NCI-H526 treated with DMSO at 0.1 percent for 48 hours (cell line): ENCODE measurements at places on chromosomes 4 and X.

- DNase-seq, result no peak
These were observed 568.3 kb downstream of the ANKRD50 start for GRCh38 chr4:124144238-124144654.

DNA sequence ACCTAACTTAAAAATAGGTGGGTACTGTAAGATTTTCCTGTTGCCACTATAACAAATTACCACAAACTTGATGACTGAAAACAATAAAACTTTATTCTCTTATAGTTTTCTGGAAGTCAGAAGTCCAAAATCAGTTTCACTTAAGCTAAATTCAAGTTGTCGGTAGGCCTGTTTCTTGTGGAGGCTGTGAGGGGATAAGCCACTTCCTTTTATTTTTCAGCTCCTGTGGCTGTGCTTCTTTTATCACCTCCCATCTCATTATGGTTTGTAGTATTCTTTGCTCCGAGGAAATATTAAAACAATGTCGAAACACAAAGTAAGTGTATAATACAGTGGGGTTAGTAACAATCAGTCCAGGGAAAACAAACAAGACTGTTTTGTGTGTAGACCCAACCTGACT is 610.5 kb upstream of the TECRL start:
- no peak for DNase-seq

GRCh38 chr4:134465417-134465816 is 263.8 kb upstream of the PABPC4L start:
- no peak for DNase-seq

- no peak for DNase-seq
These were observed 12.1 kb upstream of the ING2 start for GRCh38 chr4:183492791-183493222.

- DNase-seq, result no peak
These were observed 314.7 kb downstream of the PDGFC start for GRCh38 chr4:156656896-156657295.

DNA sequence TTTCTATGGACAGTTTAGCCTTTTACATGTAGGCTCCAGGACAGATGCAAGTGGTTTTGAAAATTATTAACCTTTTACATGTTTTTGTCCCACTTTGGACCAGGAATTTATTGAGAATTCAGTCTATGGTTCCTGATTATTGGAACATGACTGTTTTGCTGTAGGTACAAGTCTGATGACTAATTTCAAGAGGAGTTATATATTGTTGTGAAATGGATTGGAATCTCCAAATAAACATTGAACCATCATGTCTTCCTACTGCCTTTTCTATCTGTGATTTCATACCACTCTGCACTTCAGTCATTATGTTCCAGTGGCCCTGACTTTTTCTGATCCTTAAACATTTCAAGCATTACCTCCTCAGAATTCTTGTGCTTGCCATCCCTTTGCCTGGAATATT is 35.9 kb downstream of the TBC1D19 start:
- DNase-seq, result no peak

- no peak for DNase-seq
These were observed 156.2 kb upstream of the SLC7A11 start for GRCh38 chr4:138398322-138398721.

- DNase-seq, result no peak
These were observed 76.9 kb upstream of the AFAP1 start for GRCh38 chr4:8016527-8016926.
